ENCODE measurements at places on chromosomes 7 and 10. TPM values are rescaled to one million over a fixed set of nuclear protein-coding genes. Genes with fewer than 3 reads are reported as not detected.

Gene SEPTIN7
- total RNA-seq = 210 TPM

Gene NRG3
- 3.9 TPM for total RNA-seq

Gene ZNF22
- 38.7 TPM for total RNA-seq

DNA sequence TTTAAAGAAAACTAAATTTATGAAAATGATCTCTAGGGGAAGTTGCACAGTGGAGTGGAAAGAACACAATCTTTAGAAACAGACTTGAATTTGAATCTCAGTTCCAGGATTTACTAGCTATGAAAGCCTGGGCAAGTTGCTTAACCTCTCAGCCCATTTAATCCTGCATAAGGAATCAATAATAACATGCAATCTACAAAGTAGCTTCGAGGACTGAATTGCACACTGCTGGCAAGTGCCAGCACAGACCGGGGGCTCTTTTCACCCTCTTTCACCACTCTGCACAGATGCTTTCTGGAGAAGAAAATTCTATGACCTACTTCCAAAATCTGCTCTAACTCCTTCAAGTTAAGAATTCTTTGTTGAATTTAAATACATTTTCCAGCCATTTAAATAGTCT lies 63.4 kb upstream of the ANK3 start:
- no peak for DNase-seq

DNA sequence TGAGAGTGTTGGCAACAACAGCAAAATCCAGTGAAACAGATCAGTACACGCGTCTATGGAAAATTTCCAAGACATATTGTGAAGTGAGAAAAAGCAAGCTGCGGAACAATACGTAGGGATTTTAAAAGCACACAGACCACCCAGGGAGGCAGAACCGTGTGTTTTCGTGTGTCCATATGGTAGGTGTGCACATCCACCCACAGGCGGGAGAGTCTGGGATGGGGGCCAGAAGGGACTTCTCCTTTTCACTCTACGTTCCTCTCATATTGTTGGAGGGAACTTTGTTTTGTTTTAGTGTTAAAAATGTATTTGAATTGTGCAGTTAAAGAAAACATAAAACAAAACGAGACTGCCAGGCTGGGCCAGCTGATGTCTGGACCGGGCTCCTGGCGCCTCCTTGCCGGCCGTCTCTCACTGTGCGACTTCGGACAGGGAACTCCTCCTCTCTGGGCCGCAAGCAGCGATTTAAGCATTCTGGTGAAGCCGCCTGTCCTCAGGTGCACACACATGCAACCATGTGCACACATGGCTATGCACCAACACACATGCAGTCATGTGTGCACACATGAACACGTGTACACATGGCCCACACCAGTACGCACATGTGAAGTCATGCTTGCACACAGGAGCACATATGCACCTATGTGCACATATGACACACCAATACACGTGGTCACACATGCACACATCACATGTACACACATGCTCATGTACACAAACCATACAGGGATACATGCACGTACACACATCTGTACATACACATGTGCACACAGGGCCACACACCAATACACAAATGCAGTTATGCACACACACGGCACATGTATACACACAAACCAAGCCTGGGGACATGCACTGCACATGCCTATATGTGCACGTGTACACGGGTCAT lies 141.1 kb downstream of the ELFN1 start:
- DNase-seq = no peak

DNA sequence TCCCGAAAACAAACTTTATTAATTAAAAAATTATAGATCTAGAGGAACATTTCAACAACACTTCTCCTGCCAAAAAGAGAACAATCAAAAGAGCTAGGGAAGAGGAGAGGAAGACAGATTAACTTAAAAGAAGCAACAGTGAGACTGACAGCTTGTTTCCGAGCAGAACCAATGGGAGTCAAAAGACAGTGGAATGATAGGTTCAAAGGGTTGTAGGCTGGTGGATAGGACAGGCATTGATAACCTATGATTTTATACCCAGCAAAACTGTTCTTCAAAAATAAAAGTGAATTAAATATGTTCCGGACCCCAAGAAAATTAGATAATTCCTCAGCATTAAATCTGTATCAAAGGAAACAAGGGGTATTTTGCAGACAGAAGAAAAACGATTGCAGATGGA lies 207.6 kb downstream of the MAD1L1 start:
- DNase-seq = no peak

DNA sequence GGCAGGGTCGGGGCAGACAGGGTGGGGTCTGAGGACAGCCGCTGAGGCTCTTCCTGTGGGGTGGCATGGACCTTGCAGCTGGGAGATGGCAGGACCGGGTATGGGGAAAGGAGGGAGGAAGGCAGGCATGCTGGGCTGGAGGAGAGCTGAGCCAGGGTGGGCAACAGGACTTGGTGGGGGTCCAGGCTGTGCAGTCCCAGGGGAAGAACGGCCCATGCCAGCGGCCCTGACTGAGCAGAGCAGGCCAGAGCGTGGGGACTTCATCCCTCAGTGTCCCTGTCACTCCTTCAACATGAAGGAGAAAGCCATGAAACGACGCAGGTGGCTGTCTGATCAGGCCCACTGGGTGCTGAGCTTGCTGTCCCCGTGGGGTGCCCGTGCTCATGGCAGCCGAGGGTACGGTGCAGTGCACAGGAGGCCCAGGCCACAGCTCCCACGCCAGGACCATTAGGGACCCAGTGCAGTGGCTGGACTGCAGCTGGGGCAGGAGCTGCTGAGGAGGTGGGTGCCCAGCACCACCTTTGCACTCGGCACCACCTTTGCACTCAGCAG lies 519.6 kb downstream of the PTPRN2 start:
- no peak for DNase-seq
